ENCODE measurements at places on chromosomes 12 and 14.

DNA sequence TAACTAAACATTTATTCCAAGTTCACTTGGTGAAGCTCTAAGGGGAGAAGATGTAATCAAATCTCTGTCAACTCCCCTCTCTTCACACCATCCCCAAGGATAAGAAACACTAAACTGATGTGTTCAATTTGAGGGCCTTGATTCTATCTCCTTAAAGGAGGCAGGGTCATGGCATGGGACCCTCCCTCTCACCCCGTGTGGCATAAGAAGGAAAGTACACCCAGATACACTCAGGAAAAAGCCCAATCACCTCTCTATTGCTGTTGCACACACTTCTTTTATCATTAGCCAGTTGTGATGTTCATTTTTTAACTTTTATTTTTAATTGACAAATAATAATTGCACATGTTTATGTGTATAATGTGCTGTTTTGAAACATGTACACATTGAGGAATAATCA lies 35.1 kb downstream of the WASHC3 start:
- no peak for DNase-seq

DNA sequence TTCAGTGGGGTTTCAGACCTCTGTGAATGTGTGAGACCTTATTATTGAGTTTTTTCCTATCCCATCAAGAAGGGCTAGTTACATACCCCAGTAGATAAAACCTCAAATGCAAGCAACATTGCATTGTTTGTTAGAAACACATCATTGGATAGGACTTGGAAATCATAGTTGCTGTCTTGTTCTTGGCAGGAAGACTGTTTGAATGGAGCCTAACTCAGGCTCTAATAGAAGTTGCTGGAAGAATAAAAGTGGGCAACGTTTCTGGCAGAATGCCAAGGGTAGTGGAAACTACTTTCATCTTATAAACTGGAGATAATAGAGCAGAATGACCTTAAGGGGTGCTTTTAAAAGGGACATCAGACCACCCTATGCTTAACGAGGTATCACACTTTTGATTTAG lies 9.9 kb upstream of the PTHLH start:
- DNase-seq, result peak; percentile 24

GRCh38 chr14:100071545-100071944 lies 6.3 kb downstream of the EVL start:
- no peak for DNase-seq

- DNase-seq, result peak; percentile 42
These were observed 33.3 kb downstream of the TULP3 start for GRCh38 chr12:2924019-2924418.

GRCh38 chr12:127235761-127236160 lies 1031.2 kb upstream of the TMEM132C start:
- DNase-seq, result no peak

- DNase-seq, result peak; percentile 59
These were observed 94.1 kb downstream of the FBXL14 start for GRCh38 chr12:1500095-1500801.

GRCh38 chr12:125882141-125882540 lies 816.9 kb downstream of the AACS start:
- DNase-seq, result no peak

DNA sequence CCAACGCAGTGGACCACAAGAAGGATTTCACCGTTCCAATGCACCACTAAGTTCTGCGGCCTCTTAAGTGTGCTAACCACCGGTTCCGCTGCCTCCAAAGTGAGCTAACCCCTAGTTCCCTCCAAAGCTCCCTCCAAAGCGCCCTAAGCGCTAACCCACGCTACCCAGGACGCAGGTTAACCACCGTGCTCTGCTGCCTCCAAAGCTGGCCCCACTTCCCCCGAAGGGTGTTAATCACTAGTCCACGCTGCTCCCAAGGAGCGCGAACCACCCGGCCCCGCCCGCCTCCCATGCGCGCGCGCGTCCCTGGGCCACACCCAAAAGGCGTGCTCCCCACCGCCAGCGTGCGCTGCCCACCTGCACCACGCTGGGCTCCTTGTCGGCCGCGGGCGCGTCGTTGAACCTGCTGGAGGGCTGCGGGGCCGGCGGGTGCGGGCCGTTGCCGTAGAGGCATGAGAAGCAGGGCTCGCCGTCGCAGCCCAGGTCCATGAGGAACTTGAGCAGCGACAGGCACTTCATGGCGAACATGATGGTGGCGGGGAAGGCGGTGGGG lies 11.7 kb downstream of the FAM181A start:
- no peak for DNase-seq

- no peak for DNase-seq
These were observed 13.0 kb downstream of the PAPLN start for GRCh38 chr14:73250317-73250713.

DNA sequence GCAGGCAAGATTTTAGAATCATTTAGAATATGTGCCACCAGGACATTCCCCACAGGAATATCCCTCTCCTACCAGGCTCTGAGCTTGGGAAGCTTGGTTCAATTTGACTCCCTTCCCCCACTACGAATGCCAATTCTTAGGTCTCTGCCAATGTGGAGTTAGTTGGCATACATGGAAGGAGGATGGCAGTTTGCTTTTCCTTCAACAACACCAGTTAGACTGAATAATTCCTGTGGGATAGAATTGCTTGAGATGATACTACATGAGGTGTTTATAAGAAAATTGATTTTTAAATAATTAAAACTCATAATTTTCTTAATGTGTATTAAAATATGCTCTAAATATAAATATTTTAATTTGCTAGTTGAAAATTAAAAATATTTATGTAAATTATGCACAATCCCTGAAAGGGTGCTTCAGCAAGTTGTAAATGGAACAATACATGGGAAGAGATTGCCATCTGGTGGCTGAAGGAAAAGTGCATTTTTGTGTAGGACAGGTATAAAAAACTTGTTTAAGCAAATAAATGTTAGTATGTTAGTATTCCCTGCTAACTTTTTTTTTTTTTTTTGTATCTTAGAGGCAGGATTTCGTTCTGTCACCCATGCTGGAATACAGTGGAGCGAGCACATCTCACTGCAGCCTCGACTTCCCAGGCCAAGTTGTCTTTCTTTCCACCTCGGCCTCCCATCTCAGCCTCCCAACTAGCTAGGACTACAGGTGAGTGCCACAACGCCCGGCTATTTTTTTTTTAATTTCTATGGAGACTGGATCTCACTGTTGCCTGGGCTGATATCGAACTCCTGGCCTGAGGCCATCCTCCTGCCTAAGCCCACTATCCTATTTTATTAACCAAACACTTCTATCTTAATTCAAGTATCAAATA lies 25.8 kb upstream of the STRAP start:
- peak; percentile 64 for DNase-seq

GRCh38 chr12:128971802-128972201 lies 118.5 kb downstream of the GLT1D1 start:
- DNase-seq, result no peak

DNA sequence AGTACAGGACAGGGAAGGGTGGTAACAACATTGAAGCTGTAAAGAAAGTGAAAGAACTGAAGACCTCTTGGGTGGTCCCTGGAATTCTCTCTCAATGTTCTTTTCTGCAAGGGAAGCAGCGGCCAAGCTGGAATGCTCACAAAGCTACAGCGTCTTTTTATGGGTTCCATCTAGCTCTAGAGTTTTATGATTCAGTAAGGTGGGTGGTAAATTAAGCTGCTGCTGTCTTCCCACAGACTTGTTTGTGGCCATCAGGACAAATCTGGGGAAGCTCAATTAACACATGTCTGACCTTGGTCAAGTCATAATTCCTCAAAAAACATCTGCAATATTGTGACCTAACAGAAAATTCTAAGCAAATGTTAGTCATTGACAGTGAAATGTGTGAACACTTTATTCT lies 139.1 kb downstream of the MED13L start:
- DNase-seq, result peak; percentile 76

GRCh38 chr12:114274131-114274530 lies 131.8 kb downstream of the TBX5 start:
- no peak for DNase-seq

- no peak for DNase-seq
These were observed 14.5 kb downstream of the GPR135 start for GRCh38 chr14:59450716-59451115.

GRCh38 chr12:99223579-99223978 lies 424.0 kb upstream of the GARIN6 start:
- no peak for DNase-seq

DNA sequence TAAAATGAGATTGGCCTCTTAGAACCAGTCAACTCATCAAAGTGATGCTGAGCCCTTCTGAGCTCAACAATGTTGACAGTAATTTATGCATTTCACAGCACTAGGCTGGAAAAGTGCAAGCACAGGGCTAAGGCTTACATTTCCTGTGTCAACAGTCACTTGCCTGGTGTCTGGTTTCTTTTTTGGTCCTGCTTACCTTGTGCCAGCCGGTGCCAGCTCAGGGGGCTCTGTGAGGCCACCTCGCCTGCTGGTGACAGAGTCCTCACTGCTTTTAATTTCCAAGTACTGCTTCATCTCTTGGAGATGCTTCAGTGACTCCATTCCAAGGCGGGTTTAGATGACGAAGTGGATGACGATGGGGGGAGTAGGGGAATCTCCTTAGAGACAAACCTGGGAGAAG lies 53.1 kb upstream of the KCNA1 start:
- DNase-seq, result no peak

GRCh38 chr12:115709540-115710011 lies 567.9 kb downstream of the MED13L start:
- peak; percentile 50 for DNase-seq

DNA sequence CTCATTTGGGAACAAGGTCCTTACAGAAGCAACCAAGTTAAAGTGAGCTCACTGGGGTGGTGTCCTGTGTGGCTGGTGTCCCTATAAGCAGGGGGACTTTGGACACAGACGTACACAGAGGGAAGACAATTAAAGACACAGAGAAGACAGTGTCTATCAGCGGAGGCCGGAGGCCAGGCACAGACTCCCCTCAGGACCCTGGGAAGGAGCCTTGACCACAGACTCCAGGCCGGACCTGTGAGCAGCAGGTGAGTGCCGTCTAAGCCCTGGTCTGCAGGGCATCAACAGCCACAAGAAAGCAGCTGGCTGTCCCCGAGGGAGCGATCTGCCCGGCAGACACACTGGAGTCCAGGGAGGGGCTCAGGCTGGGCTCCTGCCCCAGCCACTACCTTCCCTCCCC lies 219.1 kb upstream of the C14orf180 start:
- no peak for DNase-seq

DNA sequence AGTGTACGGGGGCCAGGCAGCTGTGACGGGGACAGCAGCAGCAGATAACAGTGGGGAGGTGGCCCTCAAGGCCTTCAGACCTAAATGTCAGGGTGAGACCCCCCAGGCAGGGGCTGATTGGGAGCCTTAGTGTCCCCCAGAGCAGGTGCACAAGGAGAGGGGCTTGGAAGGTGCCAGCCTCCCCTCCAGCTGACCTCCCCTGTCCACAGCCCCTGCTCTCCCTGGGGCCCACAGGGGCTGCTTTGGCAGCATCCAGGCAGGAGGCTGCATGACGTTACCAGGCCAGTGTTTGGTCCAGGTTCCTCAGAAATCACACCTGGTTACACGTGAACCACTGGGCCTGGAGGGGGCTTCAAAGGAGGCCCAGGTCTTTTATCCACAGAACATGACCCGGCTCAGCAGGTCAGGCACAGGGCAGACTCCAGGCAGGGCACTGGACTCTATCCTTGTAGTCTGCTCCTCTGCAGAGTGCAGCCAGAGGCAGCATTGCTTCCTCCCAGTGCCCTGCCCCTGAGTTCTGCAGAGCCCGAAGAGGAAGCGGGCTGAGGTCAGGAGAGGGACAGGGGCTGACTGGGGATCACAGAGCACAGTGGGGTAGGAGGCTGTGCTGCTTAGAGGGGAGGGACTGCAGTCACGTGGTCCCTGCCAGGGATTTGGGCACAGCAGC lies 2.6 kb upstream of the TRMT61A start:
- DNase-seq, result no peak

DNA sequence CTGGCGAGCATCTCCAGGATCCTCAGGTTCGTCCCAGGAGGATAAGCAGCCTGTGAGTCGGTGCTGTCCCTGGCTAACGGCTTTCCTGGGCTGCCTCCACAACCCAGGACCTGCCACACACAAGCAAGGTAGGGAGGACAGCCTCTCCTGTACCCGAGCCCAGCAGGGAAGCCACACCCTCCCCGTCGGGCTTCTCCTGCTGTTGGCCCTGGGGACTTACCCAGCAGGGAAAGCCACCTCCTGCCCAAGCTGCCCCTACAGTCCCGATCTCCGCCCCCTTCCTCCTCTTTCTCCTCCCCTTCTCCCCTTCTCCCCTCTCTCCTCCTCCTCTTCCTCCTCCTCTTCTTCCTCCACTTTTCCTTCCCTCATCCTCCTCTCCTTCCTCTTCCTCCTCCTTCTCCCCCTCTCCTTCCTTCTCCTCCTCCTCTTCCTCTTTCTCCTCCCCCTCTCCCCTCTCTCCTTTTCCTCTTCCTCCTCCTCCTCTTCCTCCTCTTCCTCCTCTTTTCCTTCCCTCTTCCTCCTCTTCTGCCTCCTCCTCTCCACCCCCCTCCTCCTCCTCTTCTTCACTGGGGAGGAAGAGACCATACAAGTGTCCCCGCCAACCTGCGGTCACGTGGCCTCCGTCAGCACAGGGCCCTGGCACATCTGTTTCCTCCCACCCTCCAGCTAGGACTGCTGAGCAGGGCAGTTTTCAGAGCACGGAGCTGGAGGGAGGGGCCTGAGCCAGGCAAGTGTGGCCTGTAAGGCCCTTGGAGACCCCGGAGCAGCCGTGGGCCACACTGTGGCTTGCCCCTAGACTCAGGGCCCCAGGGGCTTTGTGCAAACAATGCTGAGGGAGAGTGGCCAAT lies 17.3 kb upstream of the RFLNA start:
- no peak for DNase-seq

DNA sequence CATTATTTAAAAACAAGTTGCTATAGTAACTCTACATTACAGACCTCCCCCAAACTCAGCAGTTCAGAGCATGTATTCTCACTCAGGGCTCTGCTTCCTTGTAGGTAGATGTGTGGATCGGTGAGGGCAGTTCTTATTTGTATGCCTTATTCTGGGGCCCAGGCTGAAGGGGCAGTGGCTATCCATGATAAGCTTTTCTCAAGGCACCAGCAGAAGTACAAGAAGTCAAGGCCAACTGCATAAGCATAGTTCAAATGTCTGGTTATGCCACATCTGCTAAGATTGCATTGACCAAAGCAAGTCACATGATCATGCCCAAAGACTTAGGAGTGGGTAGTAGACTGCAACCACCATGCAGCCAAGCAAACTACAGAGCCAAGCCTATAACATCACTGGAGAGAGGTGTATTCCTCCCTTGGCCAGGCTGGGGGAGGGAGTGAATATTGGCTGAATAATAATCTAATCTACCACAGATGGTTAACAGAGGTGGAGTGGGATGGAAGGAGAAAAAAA lies 4.6 kb downstream of the PSEN1 start:
- no peak for DNase-seq

Measured in fibroblast of skin of right biceps (primary cell).